Inflammatory macrophage (primary cell): ENCODE measurements at places on chromosomes 16 and 17.

GRCh38 chr16:85222155-85222863 is 110.0 kb upstream of the CIBAR2 start:
- DNase-seq, result no peak

DNA sequence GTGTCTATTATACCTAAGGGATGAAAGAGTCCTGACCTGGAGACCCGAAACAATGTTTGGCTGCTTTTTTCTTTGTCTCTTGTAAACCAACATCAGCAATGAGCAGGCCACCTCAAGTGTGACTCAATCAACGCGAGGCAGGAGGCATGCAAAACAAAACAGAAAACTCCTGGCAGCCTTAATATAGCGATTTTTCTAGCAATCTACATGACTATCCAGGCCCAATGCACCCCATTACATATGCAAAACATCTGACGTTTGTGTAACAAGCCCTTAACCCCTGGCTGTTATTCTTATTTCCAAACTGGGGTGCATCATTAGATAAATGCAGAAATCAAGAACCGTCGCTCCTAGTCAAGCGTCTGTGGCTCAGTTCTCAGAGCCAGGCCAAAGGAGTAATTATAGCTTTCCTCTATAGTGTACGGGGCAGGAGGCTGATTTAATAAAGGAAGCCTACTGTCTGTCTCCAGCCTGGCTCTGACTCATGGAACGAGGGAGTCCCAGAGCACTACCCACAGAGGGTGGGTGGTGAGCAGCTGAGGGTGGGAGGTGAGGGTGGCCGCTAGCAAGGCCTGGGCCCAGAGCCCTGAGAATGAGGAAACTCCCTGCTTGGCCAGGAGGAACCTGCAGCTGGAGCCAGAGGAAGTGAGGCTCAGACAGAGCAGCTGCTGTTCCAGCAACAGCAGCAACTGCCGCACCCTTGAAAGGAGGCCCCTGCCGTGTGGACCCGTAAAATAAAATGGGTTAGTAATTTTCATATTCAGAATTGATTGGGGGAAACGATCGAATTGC is 43.9 kb downstream of the CHD9 start:
- DNase-seq, result peak; percentile 98

DNA sequence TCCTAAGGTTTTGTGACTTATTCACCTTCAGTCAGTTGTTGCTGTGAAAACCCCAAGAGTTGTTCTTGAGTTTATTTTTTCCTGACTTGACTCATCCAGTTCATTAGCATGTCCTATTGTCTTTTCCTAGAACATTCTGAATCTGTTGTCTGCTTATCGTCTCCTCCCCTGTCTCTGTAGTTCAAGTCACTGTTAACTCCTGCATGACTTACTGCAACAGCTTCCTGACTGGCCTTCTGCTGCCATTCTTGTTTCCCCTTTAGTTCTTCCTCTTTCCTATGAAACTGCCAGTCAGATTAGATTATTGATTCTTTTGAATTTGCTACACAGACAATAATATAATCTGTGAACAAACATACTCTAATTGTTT is 161.5 kb downstream of the FTO start:
- peak; percentile 82 for DNase-seq

GRCh38 chr17:76481071-76481655 is 13.8 kb downstream of the AANAT start:
- no peak for DNase-seq

DNA sequence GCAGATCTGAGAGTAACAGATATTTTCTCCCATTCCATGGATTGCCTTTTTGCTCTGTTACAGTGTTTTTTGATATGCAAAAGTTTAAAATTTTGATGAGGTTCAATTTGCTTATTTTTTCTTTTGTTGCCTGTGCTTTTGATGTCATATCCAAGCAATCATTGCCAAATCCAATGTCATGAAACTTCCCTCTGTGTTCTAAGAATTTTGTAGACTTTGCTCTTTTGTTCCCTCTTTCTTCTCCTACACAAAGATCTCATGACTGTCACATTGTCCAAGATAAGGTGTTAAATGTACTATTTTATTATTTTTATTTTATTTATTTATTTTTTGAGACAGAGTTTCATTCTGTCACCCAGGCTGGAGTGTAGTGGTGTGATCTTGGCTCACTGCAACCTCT is 18.9 kb upstream of the KCNH6 start:
- peak; percentile 73 for DNase-seq

DNA sequence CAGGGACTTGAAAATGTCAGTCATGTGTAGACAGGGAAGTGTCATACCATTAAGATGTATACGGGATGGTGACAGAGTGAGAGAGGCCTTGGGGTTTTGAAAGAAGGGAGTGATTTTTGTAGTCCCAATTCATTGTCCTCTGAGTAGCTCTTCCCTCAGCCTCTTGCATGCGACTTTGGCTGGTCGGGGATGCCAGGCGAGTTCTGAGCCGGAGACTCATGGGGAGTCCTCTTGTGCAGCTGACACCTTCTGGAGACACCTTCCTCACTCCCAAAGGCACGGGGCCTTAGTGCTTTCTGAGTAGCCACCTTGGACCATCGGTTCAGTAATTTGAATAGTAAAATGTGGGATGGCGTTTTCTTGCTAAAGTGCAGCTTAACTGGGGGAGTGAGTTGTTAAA is 144.7 kb downstream of the PRKCA start:
- no peak for DNase-seq

- DNase-seq, result no peak
Measured at GRCh38 chr16:74070237-74070636, 226.4 kb upstream of the PSMD7 start.

- DNase-seq, result no peak
Measured at GRCh38 chr16:48102083-48103008, 53.4 kb downstream of the ABCC12 start.

DNA sequence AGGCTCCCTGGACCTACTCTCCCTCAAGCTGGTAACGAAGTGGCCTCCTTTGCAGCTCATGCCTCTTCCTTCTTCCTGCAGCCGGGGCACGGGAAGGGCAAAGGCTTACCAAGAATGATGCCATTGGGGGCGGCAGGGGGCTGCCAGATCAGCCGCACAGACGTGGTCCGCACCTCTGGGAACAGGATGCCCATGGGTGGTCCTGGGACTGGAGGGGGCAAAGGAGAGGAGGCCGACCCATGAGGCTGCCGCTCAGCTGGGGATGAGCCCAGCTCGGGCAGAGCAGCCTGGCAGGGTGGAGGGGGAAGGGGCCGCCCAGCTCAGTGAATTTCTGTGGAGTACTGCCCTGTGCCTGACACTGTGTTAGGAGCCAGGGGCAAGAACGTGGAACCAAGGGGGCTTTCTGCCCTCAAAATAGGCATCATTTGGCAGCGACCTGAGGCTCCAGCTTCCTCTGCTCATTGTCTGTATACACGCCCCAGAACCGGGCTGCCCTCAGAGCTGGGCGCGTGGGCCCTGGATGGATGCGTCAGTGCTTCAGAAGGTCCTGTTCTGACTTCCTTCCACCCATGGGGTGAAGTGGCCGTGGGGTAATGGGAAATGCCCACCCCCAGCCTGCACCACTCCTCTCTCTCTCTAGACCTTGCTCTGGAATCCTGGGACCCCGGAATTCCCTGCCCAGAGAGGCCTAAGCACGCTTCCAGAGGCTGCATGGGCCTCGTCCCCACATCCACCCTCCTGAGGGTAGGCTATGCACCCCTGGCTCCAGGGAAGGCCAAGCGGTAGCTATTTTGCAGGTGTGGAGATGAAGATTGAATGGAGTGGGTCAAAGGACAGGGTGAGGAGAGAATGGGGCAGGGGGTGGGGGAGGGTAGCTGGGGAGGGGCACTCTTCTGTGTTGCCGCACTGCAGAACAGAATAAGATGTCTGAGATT is 79.8 kb upstream of the CDC42EP4 start:
- no peak for DNase-seq

DNA sequence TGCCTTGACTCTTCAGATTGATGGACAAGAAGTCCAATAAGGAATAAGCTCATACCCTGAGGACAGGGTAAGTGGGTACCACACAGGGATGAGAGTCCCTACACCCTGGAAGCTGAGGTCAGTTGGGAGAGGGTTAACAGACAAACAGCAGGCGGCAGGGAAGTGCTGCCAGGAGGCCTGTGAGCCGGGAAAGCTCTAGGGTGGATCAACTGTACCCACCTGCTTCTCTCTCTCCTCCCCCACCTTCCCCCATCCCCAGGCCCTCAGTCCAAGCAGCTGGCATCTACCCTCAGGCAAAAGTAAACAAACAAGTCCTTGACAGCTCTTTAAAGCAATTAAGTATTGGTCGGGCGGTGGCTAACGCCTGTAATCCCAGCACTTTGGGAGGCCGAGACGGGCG is 20.7 kb upstream of the MYLK3 start:
- DNase-seq, result no peak

DNA sequence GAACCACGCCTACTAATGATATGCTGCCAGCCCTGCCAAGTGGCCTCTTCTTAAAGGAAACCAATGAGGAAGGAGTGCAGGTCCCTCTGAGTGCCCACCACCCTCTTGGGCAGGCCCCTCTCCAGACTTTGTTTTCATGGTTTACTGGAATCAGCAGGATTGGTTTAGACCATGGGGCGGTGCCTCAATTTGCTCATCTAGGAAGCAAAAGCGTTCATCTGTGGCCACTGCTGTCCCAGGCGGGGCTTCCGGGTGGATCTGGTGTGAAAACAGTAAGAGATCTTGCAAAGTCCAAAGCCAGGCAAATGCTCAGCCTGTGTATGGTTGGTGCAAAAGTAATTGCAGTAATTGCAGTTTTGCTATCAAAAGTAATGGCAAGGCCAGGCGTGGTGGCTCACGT is 71.3 kb downstream of the AMFR start:
- no peak for DNase-seq

GRCh38 chr17:44012874-44013273 is 1.9 kb downstream of the TMEM101 start:
- no peak for DNase-seq

DNA sequence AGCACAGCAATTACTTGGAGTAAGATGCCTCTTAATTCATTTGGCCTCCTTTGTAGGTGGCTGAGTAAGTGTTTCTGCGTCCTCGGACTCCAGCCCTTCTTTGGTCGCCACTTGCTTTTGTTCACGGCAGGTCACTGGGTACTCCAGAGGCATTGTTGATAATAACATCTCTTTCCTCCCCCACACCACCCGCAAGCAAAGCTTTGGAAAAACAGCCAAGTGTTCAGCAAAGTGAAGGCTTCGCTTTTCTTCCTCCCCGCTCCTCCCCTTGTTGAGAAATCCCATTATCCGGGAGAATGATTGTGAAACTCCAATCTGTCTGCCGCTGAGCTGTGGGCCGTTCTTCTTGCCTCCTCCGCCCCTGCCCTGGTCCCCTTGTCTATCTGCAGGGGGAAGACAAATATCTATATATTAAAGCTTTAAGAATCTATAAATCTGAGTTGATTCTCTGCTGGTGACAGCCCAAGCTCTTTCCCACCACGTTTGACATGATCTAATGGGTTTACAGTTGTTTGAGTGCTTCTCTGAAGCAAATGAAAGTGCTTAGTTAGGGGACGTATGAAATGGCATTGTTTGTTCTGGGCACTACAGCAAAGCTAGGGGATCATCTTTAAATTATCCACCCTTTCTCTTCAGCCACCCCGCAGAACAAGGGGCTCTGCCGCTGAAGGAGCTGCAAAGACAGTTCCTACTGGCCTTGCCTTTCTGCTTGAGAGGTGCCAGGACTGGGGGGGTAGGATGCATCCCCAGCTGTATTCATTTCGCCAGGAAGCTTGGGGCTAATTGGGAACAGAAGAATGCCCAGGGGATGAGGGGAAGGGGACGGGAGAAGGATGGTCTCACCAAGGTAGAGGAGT is 167.1 kb downstream of the CCDC182 start:
- peak; percentile 69 for DNase-seq

- no peak for DNase-seq
Measured at GRCh38 chr17:332558-333322, 19.9 kb downstream of the RPH3AL start.
